ENCODE measurements at places on chromosomes 3 and 15.

GRCh38 chr3:69723389-69723788 lies 15.9 kb upstream of the MITF start:
- no peak for DNase-seq

- DNase-seq = peak; percentile 82
These were observed 7.2 kb downstream of the FOXL2 start for GRCh38 chr3:138939561-138940241.

- DNase-seq = no peak
These were observed 34.5 kb upstream of the ARID3B start for GRCh38 chr15:74506515-74506840.

DNA sequence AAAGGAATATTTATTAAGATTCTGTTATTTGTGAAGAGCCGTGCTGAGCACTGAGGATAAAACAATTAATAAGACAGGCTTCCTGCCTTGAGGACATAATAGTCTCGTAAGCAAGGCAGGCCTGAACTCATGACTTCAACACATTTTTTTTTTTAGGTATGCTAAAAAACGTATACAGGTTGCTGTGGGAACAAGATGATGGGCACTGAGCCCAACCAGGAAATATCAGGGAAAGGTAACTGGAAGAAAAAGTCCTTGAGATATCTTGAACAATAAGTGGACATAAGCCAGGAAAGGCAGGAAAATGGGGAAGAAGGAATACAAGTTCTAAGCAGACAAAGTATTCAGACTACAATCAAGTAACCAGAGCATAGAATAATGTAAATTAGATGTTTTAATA lies 26.1 kb downstream of the CERS3 start:
- no peak for DNase-seq

GRCh38 chr3:15113471-15113870 lies 14.5 kb upstream of the RBSN start:
- DNase-seq = no peak

DNA sequence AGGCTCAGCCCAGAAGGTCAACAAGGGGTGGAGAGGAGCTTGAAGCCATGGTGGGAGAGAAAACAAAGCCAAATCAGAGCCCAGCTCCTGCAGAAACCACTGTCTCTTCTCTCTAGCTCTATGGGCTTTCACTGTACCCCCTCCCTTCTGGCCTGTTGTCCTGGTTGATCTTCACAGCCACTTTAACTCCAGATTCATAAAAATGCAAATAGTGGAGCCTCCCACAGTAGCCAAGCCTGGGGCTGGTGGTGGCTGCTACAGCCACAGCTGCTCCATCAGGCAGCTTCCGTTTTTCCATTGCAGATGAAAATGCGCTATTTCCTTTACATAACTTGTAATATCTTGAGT lies 20.7 kb upstream of the CAV3 start:
- no peak for DNase-seq

- DNase-seq = no peak
These were observed 26.7 kb upstream of the OR5K4 start for GRCh38 chr3:98326945-98327344.

GRCh38 chr3:37219266-37219665 lies 44.9 kb upstream of the LRRFIP2 start:
- DNase-seq = no peak

GRCh38 chr3:112611752-112612515 lies 29.0 kb downstream of the CCDC80 start:
- no peak for DNase-seq

GRCh38 chr15:64755427-64755940 lies 19.9 kb downstream of the RBPMS2 start:
- DNase-seq = no peak

DNA sequence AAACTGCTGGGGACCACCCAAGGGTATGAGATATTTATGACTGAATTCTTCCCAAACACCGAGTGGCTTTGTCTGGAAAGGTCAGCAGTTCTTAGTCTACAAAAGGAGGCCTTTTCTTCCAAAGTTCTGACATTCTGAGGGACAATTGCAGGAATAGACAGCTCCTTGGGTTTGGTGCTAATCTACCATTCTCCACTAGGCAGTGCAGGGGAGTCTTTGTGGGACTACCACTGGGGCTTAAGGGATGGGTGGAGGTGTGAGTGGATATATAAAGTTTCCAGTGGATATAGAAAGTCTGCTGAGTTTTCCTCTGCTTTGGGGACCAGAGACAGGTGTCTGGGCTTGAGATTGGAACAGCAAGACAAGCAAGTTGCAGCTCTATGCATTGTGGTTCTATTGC lies 62.7 kb downstream of the EXOG start:
- DNase-seq = no peak

GRCh38 chr15:65361708-65362459 lies 15.9 kb downstream of the IGDCC3 start:
- no peak for DNase-seq

DNA sequence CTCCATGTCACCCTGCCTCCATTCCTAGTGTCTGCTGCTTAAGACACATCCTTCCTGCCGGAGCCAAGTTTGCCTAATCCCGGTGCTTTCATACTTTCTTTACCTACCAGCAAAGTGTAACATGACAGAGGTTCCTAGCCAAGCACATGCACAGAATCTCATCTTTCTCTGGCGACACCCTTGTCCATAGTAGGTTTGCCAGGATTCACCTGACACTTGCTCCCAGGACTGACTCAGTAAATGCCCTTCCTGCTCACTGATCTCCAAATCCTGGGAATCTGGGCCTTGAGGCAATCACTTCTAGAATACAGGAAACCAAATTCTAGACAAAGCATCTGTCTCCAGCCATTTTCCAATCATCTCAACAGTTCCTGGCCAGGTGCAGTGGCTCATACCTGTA lies 10.2 kb upstream of the NR2E3 start:
- no peak for DNase-seq

DNA sequence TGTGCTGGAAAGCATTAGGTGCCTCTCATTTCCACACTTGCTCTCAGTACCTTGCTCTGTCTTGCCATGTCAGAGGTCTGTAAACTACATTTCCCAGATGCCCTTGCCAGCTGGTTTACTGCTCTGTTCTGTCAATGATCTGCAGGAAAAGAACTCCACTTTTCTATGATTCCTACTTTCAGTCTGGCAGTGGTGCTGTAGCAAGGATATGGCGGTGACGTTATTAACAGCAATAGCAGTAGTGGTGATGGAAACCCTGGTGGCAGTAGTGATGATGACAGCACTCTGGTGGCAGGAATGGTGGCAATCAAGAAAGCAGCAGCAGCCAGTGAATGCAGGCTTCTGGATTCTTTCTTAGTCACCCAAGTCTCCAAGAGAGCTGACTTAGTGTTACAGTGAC lies 665.2 kb downstream of the DIPK2A start:
- no peak for DNase-seq

- DNase-seq = no peak
These were observed 404.6 kb upstream of the MCTP2 start for GRCh38 chr15:93826790-93827189.

DNA sequence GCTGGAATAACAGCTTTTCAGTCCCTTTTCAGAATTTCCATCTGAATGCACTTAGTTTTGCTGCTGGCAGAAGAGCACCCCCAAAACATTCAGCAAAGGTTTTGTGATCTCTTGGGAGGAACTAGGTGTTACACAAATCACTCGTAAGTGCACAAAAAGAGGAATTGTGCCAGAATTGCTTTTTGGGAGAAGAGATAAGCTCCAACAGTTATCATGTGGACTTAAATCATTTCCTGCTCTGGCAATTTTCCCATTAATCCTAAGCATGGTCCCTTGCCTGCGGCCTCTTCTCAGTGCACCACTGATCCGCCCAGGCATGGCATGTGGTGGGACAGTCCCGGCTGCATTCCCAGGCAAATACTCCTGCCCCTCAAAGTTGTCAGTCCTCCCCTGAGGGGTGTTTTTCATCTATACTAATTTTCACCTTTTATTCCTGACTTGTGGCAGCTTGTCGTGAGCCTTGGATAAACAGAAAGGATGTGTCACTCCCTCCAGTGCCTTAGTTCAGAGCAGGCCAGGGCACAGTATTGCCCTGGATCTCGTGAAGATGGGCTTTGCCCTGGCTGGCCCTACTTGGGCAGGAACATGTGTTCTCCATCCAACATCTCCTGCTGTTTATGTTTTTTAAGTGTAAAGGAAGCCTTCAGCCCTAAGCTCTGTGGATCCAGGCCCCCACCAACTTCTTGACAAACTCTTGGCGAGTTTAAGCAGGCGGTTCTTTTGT lies 44.6 kb upstream of the VILL start:
- no peak for DNase-seq

DNA sequence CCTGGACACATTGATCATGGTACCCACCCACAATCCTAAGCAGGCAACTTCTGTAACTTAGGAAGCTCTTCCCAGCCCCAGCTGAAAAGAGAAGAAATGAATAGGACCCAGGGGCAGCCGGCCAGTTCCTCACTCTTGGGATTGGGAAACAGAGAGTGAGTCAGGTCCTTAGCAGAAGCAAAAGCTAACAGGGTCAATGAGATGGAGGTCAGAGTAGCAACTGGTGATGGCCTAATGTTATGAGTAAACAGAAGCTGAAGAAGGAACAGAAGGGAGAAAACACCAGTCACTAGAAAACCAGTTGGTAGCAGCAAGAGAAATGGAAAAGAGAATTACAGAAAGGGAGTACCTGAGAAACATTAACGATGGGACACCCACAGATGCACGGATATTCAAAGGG lies 20.0 kb downstream of the RIOX2 start:
- no peak for DNase-seq

GRCh38 chr15:60438646-60439045 lies 40.3 kb downstream of the ICE2 start:
- no peak for DNase-seq

- no peak for DNase-seq
These were observed 10.1 kb downstream of the CLDND1 start for GRCh38 chr3:98512576-98512975.

GRCh38 chr15:40256638-40257235 lies 17.9 kb downstream of the PAK6 start:
- no peak for DNase-seq

DNA sequence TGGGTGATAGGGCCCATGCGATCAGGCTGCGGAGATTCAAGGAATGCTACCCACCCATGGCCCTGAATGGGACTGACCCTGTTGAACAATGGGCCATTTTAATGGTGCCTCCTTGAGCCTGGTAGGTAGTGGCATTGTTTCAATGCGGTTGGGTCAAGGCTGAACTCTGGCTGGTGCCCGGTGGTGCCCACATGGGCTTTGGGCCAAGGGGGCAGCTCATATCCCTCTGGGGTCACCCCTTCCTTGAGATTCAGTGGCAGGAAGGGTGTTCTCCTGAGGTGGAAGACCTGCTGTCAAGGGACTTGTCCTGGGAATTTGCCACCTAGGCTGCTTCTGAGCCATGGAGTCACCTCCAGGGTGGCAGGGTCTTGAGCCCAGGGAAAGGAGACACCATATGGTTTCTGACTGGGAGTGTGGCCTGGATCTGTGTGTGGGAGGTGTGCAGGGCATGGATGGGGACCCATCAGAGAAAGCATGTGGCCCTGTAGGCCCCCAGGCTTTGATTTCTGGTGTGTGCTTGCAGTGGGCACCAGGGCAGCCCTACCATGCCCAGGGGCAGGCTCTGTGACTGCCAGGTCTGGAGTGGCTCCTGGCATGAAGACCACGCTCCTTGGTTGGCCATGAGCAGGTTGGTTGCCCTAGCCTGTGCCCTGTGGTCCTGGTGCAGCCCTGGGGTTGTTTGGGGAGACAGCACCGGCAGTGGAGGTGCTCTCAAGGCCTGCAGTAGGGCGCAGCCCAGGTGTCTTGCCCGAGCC lies 199.9 kb downstream of the UBE3A start:
- no peak for DNase-seq

DNA sequence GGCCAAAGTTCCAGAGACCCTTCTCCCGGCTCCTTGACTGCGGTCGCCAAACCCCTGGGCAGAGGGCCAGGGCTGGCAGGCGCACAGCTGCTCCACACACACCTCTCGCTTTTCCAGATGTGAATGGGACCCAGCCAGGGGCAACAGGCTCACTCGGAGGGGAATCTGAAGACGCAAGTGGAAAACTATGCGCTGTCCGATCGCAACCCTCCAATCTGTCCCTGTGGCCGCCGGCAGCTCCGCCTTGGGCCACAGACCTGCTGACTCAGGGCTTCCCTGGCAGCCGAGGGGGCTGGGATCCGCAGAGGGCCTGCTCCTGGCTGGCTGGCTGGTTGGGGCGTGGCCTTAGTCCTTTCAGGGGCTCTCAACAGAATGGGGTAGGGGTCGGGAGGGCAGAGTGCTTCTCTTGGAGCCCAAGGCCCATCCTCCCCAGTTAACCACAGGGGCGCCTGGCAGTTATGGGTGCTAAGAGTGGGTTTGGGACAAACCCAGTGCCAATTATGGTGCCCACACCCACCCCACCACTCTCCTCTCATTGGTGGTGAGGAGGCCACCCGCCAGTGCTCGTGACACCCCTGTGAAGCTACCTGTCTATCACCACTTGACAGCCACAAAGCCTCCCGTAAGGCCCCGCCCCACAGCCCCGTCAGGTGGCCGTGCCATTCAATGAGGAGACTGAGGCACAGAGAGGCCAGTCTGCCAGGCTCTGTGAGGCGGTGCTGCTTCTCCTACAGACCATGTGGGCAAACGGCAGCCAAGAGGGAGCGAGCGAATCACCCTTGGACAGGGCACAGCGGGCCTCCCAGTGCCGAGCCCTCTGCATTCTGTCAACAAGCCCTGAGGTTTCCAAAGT lies 53.8 kb downstream of the IQSEC1 start:
- DNase-seq = no peak

DNA sequence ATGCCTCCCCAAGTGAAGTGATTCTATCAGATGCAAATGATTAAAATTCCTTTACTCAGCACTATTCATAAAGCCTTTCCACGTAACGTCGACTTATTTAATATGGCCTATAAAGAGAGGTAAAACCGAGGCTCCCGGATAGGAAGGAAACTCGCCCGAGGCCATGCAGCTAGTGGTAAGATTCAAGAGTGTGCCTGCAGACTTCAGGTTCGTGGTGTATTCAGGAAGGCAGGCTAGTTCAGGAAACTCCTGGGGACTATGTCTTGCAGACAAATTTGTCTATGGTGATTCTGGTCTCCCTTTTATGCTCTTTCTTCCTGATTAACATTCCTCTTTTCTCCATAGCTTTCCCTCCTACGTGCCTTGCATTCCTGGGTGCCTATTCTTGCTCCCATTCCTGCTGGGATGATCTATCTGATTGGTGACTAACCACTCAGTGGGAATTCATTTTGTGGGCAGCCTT lies 150.7 kb downstream of the SST start:
- DNase-seq = no peak

GRCh38 chr3:193253986-193254660 lies 13.1 kb downstream of the PLAAT1 start:
- DNase-seq = no peak
